ENCODE measurements at places on chromosomes 12 and 14. TPM values are rescaled to one million over a fixed set of nuclear protein-coding genes. Genes with fewer than 3 reads are reported as not detected.

Gene RASAL1
- total RNA-seq: 13.9 TPM

Gene LPCAT3
- total RNA-seq: 26.3 TPM

DNA sequence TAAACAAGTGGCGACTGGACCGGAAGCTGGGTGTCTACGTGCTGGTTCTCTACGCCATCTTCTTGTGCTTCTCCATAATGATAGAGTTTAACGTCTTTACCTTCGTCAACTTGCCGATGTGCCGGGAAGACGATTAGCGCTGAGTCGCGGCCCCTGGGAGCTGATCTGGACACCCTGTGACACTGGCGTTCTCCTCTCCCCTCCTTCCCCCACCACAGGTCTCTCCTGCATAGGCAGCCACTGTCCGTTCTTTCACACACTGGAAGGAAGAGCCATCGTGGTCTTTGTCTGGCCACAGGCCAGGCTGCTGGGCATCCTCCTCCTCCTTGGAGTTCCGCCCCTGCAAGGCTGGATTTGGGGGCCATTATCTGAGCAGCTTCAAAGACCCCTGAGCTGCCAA, 20.1 kb upstream of the RIN3 start:
- no peak for DNase-seq

- no peak for DNase-seq
Measured at GRCh38 chr12:77540097-77540496, 290.6 kb upstream of the NAV3 start.

GRCh38 chr14:41608681-41609390, 2.2 kb downstream of the LRFN5 start:
- no peak for DNase-seq

DNA sequence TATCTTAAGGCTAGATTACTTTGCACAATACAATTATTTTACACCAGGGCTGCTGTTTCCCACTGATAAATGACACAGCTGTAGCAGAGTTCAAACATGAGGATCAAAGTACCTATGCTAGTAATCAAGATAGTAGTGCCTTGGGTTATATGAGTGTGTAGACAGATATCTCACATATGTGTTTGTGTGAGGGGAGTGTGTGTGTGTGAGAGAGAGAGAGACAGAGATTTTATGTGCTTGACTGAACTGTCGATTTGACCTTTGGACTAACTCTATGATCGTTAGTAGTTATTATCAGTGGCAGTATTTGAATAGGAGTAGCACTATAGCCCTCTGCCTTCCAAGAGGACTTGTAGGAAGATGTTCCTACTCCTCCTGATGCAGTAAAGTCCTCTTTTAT, 15.5 kb downstream of the PLEKHA5 start:
- no peak for DNase-seq

DNA sequence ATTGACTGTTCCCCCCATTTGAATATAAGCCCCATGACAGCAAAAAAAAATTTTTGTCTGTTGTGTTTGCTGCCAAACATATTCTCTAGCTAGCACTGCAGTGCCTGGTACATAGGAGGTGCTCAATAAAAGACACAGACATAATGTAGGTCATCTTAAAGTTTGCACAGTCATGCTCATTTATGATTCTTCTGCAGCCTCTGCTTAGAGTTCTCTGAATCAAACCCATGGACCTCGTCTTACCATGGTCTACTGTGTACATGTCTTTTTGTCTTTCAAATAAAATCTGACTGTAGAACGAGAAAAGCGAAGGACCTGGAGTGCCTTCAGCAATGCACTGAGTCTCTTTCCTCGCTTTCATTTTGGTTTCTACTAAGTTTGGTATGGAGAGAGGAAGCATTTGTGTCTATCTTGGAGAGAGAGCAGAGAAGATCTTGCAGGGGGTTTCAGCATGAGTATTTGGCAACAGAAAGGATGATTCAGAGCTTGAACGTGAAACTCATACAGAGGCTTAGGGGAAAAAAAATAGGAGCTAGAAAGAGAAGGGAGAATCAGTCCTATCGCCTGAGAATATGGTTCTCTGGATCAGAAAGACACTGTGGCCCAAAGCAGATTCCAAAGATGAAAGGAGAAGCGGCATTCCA, 38.8 kb upstream of the TMCC3 start:
- DNase-seq: no peak

DNA sequence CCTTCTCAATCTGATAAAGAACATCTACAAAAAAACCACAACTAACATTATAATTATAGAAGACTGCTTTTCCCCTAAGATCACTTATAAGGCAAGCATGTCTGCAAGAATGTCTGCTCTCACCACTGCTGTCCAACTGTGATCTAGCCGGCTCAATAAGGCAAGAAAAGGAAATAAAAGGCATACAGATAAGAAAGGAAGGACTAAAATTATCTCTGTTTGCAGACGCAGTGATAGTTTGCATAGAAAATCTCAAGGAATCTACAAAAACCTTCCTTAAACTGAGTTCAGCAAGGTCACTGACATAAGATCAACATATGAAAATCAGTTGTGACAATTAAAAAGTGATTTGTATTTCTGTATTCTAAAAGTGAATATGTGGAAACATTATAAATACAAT, 138.0 kb upstream of the EGLN3 start:
- no peak for DNase-seq

Gene ITGA7
- 2.7 TPM for total RNA-seq

DNA sequence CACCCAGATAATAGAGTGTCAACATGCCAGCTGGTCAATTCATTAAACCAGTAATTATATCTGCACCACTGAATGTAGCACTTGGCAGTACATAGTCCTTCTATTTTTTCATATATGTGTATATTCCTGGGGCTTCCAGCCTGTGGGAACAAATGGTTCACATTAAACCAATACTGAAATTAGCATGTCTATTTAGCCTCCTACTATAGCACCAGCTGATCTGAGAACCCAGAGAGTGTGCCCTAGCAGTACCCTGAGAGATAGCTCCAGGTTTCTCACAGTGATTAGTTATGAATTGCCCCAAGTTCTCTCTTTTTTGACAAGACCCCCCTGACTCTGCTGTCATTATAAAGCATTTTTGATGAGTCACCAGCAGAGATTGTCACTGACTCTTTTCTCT, 1097.3 kb upstream of the FLRT2 start:
- DNase-seq: no peak

- DNase-seq: peak; percentile 62
Measured at GRCh38 chr12:93441081-93441616, 598 bp downstream of the UBE2N start.

- no peak for DNase-seq
Measured at GRCh38 chr14:102345232-102345631, 17.5 kb downstream of the CINP start.

Gene NRXN3
- not detected for total RNA-seq

DNA sequence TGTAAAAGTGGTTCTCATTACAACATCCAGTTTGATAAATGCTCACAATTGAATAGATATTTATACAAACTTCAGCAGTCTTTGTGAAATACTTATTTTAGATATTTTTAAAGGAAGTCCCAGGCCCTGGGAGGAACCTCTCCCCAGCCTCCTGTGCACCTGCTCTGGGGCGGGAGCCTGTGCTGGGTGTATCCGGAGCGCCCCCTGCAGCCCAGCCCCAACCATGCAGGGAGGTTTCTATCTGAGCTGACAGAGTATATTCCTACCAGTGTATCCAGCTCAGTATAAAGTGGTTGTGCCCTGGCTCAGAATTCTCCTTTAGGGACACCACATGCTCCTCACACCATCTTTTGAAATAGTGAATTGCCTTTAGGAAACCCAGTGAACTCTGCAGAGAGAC, 851.8 kb downstream of the TMEM121 start:
- peak; percentile 59 for DNase-seq

Gene SERPINA12
- total RNA-seq: not detected

GRCh38 chr12:117067638-117068037, 31.6 kb downstream of the TESC start:
- DNase-seq: no peak

Data from B cell (primary cell).